Cardiac muscle cell (in vitro differentiated cells and primary cell): ENCODE measurements at places on chromosomes 5 and 9. TPM values are rescaled to one million over a fixed set of nuclear protein-coding genes. Genes with fewer than 3 reads are reported as not detected.

- no peaks in the 10 kb centered on the region for H3K27me3 ChIP-seq
- no peaks in the 10 kb centered on the region for H3K36me3 ChIP-seq
- peaks cover 14% of the 10 kb centered on the region for H3K4me1 ChIP-seq
- H3K4me3 ChIP-seq, result no peak overlapping the region
- no peak for DNase-seq
These were observed 79.2 kb upstream of the MRPS30 start for GRCh38 chr5:44729536-44729935.

MRPS30 gene
- total RNA-seq, result 100 and 142 TPM in 2 replicates

HSD17B3 gene
- total RNA-seq, result 0.63 TPM in 1 of 2 replicates, not detected in the other

DNA sequence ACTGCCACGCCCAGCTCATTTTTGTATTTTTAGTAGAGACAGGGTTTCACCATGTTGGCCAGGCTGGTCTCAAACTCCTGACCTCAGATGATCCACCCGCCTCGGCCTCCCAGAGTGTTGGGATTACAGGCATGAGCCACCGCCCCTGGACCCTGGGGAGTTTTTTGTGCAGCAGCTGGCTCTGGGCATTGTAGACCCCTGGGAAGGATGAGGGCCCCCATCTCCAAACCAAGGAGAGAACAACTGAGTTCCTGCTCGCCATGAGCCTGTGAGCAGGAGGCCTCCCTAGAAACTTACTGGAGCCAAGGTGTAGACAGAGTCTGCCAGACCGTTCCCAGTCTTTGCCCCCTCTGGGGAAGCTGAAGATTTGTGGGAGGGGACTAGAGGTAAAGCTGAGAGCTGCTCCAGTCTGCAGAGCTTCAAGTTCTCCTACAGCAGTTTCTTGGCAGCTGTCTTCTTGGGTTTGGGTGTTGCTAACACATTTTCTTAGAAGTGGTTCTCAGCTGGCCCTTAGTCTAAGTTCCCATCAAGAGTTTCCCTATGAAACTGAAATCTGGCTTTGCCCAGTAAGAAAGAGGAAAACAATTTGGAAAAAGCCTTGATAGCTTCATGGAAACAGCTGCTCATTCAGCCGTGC is 12.4 kb downstream of the NUDT2 start:
- no peak overlapping the region for H3K27ac ChIP-seq
- H3K4me1 ChIP-seq, result no peaks in the 10 kb centered on the region
- H3K4me3 ChIP-seq, result no peak overlapping the region

MYMK gene
- total RNA-seq, result not detected in 2 replicates

DNA sequence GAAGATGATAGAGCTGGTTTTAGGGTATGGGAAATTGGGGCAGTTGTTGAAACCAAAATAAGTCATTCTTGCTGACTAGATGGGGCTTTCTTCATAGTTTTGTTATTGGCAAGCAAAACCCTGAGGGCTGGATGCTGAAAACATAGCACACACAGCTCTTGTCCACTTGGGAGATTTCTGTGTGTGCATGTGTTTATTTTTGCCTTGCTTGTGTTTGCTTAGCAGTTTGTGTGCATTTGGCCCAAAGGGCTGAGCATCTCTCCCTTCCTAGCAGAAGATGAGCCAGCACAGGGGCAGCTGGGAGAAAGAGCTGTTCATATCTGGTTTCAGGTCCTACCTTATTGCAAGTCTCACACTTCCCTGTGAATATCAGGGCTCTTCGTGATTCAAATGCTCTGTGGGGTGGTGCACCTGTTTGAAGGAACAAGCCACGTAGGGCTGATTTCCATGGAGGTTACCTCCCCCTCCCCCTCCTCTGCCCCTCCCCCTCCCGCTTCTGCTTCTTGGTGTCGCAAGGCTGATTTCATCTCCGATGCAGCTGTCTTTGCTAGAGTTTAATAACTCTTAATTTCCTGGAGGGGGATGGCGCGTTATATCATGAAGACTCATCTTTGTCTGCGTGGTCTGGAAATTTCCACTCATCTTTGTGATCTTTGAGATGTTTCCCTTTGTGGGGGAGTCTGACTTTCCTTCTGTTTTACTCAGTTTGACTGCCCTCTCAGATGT is 296.5 kb downstream of the ARHGAP26 start:
- H3K27me3 ChIP-seq, result no peaks in the 10 kb centered on the region
- no peaks in the 10 kb centered on the region for H3K36me3 ChIP-seq
- H3K27ac ChIP-seq, result no peak overlapping the region
- H3K4me3 ChIP-seq, result no peak overlapping the region

GRCh38 chr9:18638371-18639249 is 164.7 kb downstream of the ADAMTSL1 start:
- no peak for DNase-seq
- H3K36me3 ChIP-seq, result no peaks in the 10 kb centered on the region
- no peak overlapping the region for H3K27ac ChIP-seq

DNA sequence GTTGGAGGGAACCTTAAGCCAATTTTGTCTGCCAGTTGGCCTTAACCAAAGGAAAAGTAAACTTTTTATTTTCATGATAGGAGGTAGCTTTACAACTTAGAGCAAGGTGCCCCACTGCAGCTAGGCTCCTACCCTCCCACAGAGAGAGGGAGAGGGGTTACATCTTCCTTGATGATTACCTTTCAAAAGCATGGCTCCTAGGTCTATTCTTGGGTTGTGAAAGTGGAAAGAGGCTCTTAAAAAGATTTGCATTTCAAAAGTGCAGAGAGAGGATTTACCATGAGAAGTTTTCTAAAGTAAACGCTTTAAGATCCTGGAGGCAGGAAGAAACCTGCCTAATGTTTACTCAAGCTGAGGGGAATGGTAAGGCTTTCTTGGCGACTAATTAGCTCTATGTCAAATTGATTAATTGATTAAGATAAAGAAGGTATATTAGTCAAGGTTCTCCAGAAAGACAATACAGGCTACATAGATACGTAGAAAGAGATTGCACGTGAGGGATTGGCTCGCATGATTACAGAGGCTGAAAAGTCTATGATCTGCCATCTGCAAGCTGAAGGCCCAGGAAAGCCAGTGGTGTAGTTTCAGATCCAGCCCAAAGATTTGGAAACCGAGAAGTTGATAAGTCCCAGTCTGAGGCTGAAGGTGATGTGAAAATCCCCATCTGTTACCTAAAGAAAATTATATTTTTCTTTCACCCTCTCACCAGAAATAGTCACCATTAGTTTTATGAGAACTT is 333.8 kb upstream of the CTNND2 start:
- H3K27me3 ChIP-seq, result no peaks in the 10 kb centered on the region
- DNase-seq, result no peak
- no peak overlapping the region for H3K27ac ChIP-seq

- no peaks in the 10 kb centered on the region for H3K36me3 ChIP-seq
- H3K27me3 ChIP-seq, result no peaks in the 10 kb centered on the region
- no peak overlapping the region for H3K27ac ChIP-seq
- DNase-seq, result no peak
- H3K4me3 ChIP-seq, result no peak overlapping the region
These were observed 75.2 kb downstream of the AOPEP start for GRCh38 chr9:94801681-94802080.

GRCh38 chr9:87831159-87831558 is 51.5 kb upstream of the SPATA31E1 start:
- H3K36me3 ChIP-seq, result no peaks in the 10 kb centered on the region
- H3K27ac ChIP-seq, result no peak overlapping the region
- no peaks in the 10 kb centered on the region for H3K27me3 ChIP-seq
- no peaks in the 10 kb centered on the region for H3K4me1 ChIP-seq
